Heart left ventricle (tissue), 16 donors: ENCODE measurements at places on chromosomes 13 and 19. TPM values are rescaled to one million over a fixed set of nuclear protein-coding genes. Genes with fewer than 3 reads are reported as not detected.

Gene ZNF416
- 3.8 TPM for polyA plus RNA-seq

Gene FFAR3
- polyA plus RNA-seq, result 0.11 TPM

DNA sequence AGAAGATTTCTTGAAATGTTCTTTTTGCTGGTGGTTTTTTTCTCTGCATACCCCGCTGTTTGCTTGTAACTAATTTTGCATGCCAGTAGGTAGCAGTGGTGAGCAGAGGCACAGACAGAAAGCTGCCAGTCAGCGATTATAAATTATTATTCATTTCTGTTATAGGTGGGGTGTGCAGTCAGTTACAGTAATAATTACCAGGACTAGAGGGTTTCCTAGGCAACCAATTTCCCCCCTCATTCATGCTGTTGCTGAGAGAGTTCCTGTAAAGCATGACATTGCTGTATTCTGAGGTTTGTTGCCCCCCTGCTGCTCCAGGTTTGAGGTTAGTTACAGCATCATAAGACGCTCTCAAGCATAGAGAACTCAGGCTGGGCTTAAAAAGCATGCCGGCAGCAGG is 104.5 kb downstream of the URI1 start:
- DNase-seq, result no peak

DNA sequence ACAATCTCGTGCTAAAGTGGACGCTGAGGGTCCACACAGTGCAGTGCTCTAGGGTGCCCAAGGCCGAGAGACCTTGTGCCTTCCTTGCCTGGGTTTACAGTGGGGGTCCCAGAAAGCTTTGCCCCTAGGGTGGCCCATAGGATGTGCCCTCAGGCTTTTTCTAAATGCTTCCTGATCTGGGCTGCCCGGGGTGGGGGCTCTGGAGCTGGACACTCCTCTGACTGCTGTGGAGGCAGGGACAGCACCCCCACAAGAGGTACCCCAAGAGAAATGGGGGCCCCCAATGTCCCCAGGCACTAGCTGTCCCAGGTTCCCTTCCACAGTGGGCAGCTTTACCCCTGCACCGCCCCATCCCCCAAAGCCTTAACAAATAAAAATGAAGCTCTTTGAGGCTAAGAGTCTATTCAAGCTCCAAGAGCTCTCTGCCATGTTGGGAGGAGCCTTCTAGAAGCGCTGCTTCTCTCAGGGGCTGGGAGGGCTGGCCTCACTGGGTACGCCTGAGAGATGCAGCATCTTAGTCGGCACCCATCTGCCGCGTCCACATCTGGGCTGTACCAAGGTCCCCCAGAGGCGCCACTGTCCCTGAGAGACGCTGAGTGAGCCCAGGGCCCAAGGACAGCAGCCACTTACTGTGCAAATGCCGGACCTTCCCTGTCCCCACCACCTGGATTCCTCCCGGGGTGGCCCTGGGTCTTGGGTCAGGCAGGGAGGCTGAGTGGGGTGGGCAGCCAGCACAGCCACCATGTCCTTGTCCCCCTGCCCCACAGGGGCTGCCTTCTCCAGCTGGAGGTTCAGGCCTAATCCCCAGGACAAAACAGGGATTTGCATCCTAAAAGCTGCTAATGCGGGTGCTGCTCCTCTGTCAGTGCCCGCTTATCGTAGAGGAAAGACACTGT is 27.4 kb downstream of the CEBPA start:
- peak; percentile 40 for DNase-seq

- no peak for DNase-seq
Observed at GRCh38 chr19:34145741-34146202, 26.5 kb upstream of the LSM14A start.
